ENCODE measurements at places on chromosomes 4 and X.
A peak's percentile ranks its signal among the peaks of the same experiment; 100 is the strongest.

DNA sequence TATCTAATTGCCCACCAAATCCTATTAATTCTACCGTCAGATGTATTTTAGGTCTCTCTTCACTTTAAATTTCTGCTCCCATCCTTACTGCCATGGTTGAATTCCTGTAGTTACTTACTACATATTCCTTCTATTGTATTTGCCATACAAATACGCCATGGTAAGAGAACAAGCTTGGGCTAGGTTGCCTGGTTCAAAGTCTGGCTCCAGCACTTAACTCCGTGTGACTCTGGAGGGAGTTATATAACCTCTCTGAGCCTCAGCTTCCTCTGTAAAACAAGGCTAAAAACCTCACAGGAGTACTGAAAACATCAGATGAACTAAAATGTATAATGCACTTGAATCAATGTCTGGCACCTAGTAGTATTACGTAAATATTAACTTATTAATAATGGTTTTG is 260.3 kb upstream of the RPS6KA3 start:
- no peak for DNase-seq

DNA sequence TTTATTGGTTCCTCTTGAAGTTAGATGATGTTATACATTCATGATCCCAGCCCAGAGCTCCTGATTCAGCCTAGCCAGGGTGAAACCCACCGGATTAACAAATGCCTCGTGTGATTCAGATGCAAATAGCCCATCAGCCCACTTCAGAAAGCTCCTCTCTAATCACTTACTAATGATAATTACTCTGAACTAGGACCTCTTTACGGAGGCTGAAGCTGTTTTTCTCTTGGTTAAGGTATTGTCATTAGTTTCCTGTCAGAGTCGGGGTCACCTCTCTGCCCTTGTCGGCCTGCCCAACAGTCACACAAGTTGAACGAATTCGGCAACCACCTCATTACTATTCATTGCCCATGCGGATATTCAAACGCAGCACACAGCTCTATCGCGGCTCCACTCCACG is 36.6 kb downstream of the ZFP42 start:
- no peak for DNase-seq

DNA sequence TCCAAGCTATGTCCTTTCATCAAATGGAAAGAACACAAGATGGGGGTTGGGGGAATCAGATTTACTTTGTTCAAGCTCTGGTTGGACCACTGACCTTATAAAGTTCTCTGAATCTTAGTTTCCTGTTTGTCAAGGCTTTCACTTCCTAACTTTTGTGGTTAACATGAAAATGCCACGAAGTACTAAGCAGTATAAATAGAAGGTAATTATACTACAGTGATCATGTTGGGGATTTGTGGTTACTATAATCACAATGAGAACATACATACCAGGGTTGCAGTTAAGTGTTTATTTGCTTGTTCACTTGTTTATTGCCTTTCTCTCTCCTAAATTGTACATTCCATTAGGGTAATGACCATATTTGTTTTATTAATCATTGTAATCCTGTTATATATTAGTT is 53.2 kb downstream of the SPRY1 start:
- DNase-seq = peak; percentile 32

DNA sequence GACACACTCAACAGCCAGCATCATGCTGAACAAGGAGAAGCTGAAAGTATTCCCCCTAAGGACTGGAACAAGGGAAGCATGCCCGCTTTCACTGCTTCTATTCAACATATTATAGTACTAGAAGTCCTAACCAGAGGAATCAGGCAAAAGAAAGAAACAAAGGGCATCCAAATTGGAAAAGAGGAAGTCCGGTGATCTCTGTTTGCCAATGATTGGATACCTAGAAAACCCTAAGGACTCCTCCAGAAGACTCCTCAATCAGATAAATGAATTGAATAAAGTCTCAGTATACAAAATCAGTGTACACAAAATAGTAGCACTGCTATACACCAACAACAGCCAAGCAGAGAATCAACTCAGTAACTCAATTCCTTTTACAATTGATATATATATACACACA is 44.8 kb downstream of the ARFIP1 start:
- no peak for DNase-seq

GRCh38 chr4:98181809-98182208 is 38.5 kb upstream of the STPG2 start:
- DNase-seq = peak; percentile 26

GRCh38 chr4:83527671-83528070 is 8.2 kb upstream of the GPAT3 start:
- DNase-seq = no peak

DNA sequence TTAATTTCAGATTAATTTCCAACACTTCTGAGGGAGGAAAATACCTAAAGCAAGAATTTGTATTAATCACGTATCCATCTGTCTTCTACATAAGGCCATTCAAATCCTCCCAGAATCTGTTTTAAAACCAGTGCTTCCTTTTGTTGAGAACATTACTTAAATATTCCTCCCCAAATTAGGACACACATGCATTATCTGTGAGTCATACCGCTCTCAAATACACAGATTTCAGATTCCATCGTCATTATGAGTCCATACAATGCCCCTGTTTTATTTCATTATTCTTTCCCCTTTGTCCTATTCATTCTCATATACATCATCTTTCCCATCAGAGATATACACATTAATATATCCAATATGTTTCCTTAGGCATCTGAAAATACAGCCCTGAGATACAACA is 57.3 kb upstream of the PRSS12 start:
- DNase-seq = no peak

DNA sequence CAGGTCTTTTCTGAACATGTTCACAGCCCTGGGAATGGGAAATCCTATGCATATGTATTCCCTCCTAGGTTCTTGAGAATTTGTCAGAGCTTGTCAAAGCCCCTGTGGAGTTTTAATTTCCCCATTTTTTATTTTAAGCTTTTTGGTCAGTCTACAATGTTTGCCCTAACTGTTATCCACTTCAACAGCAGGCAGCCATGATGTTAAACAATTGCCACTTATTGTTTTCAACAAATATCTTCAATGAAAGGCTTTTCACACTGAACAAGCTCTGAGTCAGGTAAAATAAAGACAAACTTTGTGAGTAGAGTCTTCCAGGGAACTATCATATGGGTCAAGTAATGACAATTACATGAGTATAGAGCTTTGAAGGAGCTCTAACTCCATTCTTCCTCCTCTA is 25.0 kb upstream of the ATP1B4 start:
- DNase-seq = no peak

DNA sequence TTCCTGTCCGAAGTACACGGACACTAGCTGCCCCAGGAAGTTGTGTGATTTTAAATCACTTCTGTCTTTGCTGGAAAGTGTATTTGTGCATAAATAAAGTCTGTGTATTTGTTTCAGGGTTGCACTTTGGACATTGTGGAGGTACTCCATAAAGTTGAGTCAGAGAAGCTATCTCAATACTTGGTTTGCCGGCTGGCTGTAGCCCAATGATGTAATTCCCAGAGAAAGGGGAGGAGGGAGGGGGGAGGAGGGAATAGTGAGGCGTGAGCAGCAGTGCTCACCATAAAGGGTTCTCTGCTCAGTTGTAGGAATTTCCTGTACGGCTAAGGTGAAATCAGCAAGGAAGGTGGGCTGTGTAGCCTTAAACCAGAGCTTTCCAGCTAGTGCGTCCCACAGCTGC is 7.5 kb downstream of the APEX2 start:
- peak; percentile 65 for DNase-seq

DNA sequence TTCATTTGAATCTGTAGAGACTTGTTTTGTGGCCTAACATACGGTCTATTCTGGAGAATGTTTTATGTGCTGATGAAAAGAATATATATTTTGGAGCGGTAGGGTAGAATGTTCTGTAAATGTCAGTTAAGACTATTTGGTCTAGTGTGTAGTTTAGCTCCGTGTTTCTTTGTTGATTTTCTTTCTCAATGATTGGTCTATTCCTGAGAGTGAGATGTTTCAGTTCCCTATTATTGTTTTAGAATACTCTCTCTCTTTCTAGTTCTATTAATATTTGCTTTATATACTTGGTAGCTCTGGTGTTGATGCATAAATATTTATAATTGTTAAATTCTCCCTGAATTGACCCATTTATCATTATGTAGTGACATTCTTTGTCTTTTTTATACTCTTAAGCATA is 236.5 kb downstream of the GLUD2 start:
- DNase-seq = no peak

DNA sequence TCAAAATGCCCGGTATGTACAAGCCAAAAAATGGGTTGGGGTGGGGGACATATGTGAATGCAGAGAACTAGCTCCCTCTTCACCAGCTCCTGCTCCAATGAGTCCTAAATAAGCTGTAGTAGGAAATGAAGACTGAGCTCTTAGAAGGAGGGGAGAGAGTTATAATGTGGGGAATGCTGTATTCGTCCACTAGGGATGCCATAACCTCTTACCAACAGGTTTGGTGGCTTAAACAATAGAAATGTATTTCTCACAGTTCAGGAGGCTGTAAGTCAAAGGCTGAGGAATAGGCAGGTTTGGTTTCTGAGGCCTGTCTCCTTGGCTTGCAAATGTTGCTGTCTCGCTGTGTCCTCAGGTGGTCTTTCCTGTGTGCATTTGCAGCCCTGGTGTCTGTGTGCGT is 4.4 kb upstream of the INPP4B start:
- DNase-seq = no peak

GRCh38 chr4:14652522-14652921 is 349.8 kb upstream of the CPEB2 start:
- no peak for DNase-seq

GRCh38 chr4:74018771-74019170 is 19.7 kb downstream of the CXCL3 start:
- DNase-seq = no peak

- DNase-seq = peak; percentile 9
Measured at GRCh38 chr4:92120810-92121498, 182.8 kb upstream of the GRID2 start.

DNA sequence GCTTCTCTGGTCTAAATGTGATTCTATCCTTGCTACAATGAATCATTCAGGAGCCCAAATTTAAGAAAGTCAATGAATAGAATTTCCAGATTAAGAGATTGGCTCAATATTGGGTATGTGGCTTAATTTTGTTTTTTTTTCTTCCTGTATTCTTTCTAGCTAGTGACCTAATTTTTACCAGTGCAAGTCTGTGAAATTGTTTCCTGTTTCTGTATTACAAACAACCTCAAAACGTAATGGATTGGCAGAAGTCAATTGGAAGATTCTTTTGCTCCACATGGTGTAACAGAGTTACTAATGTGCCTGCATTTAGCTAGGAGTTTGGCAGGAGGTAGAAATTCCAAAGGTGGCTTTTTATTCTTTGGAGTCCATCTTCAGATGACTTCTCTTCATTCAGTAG is 17.6 kb downstream of the DYNLT3 start:
- DNase-seq = no peak

- DNase-seq = no peak
Measured at GRCh38 chrX:154488336-154489075, 1.9 kb downstream of the SLC10A3 start.

- no peak for DNase-seq
Measured at GRCh38 chr4:154942176-154942575, 161.1 kb downstream of the RBM46 start.

GRCh38 chr4:88097301-88097700 is 61.1 kb downstream of the ABCG2 start:
- DNase-seq = no peak

- DNase-seq = no peak
Measured at GRCh38 chr4:111982089-111982488, 163.2 kb upstream of the FAM241A start.

DNA sequence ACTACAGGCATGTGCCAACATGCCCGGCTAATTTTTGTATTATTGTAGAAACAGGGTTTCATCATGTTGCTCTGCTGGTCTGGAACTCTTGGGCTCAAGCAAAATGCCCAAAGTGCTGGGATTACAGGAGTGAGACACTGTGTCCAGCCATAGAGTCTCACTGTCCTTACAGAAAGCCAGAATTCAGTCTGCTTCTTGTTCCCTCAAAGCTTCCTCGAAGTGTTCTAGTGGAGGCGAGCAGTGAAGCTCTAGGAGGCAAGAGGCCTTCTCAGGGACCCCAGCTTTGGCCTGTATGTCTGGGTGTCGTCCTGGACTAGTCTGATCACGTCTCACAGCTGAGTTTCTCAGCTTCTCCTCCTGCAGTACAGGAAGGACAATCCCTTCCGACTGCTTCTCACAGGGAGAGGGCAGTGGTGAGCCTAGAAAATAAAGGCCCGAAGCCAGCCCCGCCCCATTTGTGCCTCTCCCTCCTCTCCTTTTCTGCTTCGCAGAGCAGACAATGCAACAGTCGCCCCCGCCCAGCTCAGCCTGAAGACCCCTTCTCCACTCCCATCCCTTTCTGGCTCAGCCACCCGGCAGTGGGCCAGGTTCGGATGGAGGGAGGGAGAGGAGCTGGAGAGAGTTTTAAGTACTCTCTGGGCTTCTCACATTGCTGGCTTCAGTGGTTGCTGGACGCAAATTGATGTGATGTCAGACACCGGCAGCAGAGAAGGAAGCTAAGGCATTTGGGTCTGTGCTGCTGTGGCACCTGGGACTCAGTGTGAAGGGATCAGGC is 11.1 kb upstream of the FAM3A start:
- DNase-seq = peak; percentile 85

- no peak for DNase-seq
Measured at GRCh38 chr4:102466298-102466697, 34.9 kb upstream of the NFKB1 start.

DNA sequence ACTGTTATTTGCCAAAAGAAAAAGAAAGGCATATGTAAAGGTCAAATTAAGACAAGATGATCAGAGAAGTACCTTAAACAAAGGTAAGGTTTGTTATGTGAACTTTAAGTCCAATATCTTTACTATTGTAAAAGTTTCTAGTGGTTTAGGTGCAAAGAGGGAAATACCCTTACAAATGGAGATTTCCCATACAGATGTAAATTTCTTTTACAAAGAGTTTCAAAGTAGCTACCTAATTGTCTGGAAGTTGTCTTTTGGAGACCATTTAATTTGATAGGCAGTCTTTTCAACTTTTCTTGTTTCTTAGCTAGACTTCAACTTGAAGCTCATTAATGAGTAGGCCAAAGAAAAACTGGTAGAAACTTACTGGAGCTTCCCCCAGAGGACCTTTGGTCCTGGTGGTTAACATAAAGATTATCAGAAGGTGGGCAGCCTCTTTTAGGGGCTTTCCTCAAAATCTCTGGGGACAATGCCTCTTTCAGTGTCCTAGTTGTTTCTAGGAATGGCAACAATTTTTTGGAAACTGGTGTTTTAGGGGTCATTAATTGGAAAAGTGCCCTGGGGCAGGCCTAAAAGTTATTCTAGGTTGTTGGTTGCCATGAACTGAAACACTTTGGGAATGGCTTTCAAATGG is 297.3 kb downstream of the GUCY2F start:
- DNase-seq = no peak

- no peak for DNase-seq
Measured at GRCh38 chr4:122775987-122776836, 43.7 kb downstream of the BBS12 start.

DNA sequence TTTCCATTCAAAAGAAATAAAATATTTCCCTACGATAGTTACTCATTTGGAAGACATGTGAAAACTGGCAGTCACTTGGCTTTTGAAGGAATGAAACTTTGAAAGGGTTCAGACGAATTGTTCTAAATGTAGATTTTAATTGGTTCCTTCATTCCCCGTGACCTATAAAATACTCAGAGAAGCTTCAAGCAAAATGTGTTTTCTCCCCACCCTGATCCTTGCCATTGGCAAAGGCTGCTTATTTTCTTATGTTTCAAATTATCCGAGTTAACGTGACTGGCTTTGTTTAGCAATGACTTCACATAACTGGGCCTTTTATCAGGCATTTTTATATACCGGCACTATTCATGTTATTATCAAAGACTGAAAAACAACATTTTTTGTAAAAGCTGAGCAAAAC is 204.1 kb upstream of the NEIL3 start:
- no peak for DNase-seq

- no peak for DNase-seq
Measured at GRCh38 chr4:6448476-6449170, 23.8 kb downstream of the PPP2R2C start.

All from A172 (cell line).